Fibroblast of lung (primary cell): ENCODE measurements at places on chromosomes 11 and 22. TPM values are rescaled to one million over a fixed set of nuclear protein-coding genes. Genes with fewer than 3 reads are reported as not detected.

- H3K27me3 ChIP-seq, result no peaks in the 10 kb centered on the region
- no peak overlapping the region for H3K27ac ChIP-seq
- no peaks in the 10 kb centered on the region for H3K36me3 ChIP-seq
- no peaks in the 10 kb centered on the region for H3K4me1 ChIP-seq
- no peak overlapping the region for H3K4me3 ChIP-seq
- DNase-seq, result peak; percentile 4
Measured at GRCh38 chr11:70871881-70872280, 380.5 kb downstream of the SHANK2 start.

GRCh38 chr11:44532809-44533208, 32.7 kb upstream of the CD82 start:
- no peak overlapping the region for H3K4me3 ChIP-seq
- no peaks in the 10 kb centered on the region for H3K27me3 ChIP-seq
- H3K27ac ChIP-seq, result no peak overlapping the region

DNA sequence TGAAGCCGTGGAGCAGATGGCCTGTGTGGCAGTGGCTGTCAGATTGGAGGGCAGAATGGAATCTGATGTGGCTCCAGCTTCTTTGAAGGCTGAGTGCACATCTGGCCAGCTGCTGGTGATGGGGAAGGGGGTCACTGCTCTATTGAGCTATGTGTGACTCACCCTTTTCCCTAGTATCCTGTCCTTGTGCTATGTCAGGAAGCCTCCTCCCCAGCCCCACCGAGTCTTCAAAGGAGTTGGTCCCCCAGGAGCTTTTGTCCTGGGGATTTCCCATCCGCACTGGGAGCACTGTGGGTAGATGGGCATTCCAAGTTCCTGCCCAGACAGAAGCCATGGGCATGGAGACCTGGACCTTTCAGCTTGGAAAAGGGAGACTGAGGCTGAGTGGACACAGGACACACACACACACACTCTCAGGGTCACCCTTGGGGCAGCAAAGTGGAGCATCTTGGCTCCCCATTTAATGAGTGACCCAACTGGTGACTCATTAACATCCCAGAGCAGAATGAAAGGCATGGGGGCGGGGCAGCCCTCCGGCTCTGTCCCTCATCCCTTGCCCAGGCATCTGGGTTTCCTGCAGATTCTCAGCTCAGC, 3.3 kb downstream of the SERPINH1 start:
- H3K4me3 ChIP-seq, result peak overlapping the region; percentile 89
- H3K4me1 ChIP-seq, result peaks cover 33% of the 10 kb centered on the region
- peaks cover 42% of the 10 kb centered on the region for H3K36me3 ChIP-seq
- peak overlapping the region; percentile 91 for H3K27ac ChIP-seq

DNA sequence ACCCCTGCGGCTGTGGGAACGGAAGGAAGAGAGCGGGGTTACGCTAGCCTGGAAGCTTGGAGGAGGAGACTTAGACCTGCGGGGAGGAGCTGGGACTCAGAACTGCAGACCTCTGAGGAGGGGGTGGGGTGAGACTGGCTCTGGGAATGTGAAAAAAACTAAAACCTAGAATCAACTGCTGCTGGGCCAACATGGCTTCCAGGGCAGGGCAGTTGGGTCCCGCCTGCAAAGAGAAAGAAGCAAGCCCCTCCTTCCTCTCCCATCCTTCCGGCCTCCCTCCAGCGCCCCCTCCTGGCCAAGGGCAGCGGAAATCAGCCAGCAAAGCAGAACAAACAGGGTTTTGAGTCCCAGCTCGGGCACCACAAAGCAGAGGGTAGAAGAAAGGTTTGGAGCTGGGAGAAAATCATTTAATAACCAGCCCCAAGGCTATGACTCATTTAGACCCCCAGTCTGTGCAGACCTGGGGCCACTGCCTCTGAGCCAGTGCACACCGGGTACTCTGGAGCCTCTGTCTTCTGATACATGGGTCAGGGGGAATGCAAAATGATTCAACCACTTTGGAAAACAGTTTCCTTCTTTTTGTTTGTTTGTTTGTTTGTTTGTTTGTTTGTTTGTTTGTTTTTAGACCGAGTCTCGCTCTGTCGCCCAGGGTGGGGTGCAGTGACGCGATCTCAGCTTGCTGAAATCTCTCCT, 7.3 kb upstream of the NCF4 start:
- no peaks in the 10 kb centered on the region for H3K36me3 ChIP-seq
- peaks cover 11% of the 10 kb centered on the region for H3K27me3 ChIP-seq
- H3K4me3 ChIP-seq, result no peak overlapping the region
- H3K27ac ChIP-seq, result no peak overlapping the region
- no peaks in the 10 kb centered on the region for H3K4me1 ChIP-seq

GRCh38 chr22:31343235-31344191, 2.6 kb downstream of the PATZ1 start:
- no peak overlapping the region for H3K27ac ChIP-seq
- H3K4me1 ChIP-seq, result peaks cover 15% of the 10 kb centered on the region
- peak overlapping the region; percentile 54 for H3K4me3 ChIP-seq
- H3K36me3 ChIP-seq, result peaks cover 13% of the 10 kb centered on the region
- no peaks in the 10 kb centered on the region for H3K27me3 ChIP-seq

DNA sequence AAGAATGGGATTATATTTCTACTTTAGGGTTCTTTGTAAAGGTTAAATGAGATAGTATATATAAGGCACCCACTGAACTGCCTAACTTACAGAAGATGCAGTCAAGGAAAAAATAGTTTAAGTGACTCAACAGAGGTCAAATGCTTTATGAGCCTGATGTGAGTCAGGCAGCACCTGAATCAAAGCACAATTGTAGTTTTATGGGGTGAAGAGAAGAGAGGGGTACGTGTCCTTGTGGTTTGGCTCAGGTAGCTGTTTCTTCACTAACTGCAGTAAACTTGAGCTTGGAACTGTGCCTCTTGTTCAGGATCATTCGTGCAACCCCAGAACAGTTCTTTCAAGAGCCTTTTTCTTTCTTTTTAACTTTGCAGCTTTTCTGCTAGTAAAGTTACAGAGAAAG, 125.2 kb upstream of the SPON1 start:
- no peak overlapping the region for H3K4me3 ChIP-seq
- no peaks in the 10 kb centered on the region for H3K36me3 ChIP-seq
- no peak overlapping the region for H3K27ac ChIP-seq
- DNase-seq, result peak; percentile 76

APOC3 gene
- not detected in 2 replicates for total RNA-seq

TMEM151A gene
- total RNA-seq, result under 0.01 TPM in 2 replicates

HBB gene
- total RNA-seq, result not detected in 2 replicates
